ENCODE measurements at places on chromosomes 7 and 10.

DNA sequence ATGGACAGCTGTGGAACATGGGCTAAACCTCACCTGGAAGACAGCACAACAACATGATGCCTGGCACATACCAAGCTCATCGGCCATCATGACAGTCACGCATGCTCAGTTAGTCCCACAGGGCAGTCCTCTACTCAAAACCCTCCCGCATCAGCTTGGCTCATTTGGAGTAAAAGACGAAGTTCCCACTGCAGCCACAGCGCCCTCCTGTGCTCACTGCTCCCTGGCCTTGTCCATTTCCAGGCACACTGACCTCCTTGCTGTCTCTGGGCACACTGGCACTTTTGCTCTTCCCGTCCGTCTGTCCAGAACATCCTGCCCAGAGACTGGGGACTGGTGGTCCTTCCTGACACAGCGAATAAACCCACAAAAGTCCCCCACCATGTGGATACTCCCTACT is 66.2 kb downstream of the LARP4B start:
- DNase-seq, result no peak

- no peak for DNase-seq
Observed at GRCh38 chr10:1410032-1410431, 327.3 kb downstream of the ADARB2 start.

- no peak for DNase-seq
Observed at GRCh38 chr10:114881417-114881816, 56.6 kb upstream of the TRUB1 start.

- no peak for DNase-seq
Observed at GRCh38 chr10:71250405-71250804, 38.0 kb downstream of the UNC5B start.

DNA sequence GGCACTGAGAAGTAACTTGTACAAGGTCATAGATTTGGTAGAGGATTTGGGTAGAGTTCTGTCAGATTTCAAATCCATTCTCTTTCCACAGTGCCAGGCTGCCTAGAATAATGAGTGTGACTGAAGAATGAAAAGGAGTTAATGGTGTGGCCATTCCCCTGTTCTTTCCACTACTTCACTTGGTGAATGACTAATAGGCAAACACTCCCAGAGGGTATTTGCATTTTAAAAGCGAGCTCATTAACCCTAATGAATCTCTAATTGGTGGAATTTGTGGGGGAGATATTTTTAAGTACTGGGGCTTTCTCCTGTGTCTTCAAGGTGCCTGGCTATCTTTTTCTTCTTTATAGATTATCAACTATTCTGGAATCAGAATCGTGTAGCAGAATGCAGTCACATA is 74.8 kb upstream of the RPA3 start:
- DNase-seq, result no peak

DNA sequence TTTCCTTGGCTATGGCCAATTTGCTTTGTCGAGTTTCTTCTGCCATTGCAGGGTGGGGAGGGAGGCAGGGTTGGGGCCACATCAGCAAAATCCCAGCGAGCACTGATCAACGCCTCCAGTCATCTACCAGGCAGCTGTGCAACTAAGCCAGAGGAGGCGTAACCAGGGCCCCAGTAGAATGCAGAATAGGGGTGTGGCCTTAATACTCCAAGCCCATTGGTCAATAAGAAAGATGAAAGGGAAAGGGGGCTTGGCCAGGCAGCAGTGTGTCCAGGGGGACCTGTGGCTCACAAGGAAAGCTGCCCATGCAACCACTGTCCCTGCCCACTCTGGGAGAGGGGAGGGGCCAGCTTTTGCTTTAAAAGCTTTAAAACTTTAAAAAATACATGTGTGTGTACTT is 21.5 kb upstream of the GGCT start:
- DNase-seq, result no peak

DNA sequence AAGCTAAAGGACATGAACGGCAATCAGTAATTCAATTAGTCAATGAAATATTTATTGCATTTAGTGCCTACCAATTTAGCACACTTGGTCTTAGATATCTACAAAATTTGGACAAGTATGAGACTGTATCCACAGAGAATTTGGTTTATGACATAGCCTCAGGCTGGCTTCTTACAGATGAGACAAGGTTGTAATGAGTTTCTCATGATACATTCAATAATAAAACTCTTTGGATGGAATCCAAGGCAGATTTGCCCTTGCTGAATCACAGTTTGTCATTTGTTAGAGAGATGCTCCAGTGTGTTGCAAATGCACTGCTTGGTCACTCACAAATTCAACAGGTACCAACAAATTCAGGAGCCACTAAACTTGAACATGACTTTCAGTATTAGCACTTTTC is 162.5 kb downstream of the GPR37 start:
- no peak for DNase-seq

- no peak for DNase-seq
Observed at GRCh38 chr7:128266883-128267594, 26.0 kb downstream of the LEP start.

GRCh38 chr7:152949253-152949652 is 189.7 kb downstream of the ACTR3B start:
- DNase-seq, result no peak

DNA sequence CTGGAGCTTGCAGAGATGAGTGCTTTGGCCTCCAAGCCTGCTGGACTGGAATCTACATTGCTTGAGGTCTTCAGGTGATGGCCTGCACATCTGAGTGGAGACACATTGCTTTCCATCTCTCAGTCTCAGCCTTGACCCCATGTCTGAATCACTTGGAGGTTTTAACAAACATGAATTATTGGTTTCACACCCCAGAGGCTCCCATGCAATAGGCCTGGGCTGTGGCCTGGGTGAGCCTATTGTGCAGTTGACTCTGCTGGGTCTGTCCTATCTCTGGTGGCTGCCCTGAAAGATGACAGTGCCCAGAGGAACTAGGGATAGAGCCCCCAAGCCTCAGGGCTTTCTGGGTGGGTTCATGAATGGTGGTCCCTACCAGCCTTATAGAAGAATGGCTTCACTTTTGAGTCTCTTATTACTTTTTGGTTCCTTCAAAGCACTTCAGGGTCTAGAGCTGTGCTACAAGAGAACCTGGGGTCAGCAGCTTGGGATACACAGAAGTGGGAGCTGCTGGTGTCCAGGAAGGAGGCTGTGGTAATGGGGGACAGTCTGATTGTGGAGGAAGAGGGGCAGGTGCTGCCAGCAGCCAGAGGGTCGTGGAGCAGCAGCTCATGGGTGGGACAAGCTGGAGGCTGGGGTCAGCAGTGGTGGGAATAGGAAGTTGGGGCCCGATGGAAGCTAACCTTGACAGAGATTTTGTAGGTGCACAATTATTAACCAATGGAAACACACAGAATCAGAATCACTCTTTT is 5.5 kb downstream of the RAMP3 start:
- DNase-seq, result no peak

- peak; percentile 3 for DNase-seq
Observed at GRCh38 chr10:89029785-89030437, 39.3 kb downstream of the FAS start.

- no peak for DNase-seq
Observed at GRCh38 chr7:123682690-123683089, 27.0 kb downstream of the LMOD2 start.

GRCh38 chr10:15783941-15784636 is 64.4 kb upstream of the ITGA8 start:
- no peak for DNase-seq

- DNase-seq, result no peak
Observed at GRCh38 chr7:95952851-95953250, 180.5 kb downstream of the DYNC1I1 start.

DNA sequence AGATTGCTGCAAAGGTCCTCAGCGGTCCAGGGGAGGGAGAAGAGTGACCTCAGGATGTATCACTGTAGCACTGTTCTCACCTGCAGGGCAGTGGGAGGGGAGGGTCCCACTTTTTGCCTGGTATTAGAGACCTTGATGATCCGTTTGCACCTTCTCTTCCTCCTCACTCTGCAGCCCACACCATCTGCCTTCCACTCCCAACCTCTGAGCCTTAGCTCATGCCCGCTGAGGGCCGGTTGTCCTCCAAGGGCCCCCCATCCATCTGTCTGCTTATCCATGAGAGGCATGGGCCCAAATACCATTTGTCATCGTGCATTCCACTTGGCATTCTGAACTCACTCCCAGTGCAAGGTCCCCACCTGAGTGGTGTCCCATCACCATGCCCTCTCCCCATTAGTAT is 64.6 kb upstream of the PCBD1 start:
- no peak for DNase-seq

GRCh38 chr7:154475864-154476263 is 423.7 kb downstream of the DPP6 start:
- no peak for DNase-seq

GRCh38 chr7:99229234-99229633 is 21.3 kb upstream of the KPNA7 start:
- DNase-seq, result no peak

DNA sequence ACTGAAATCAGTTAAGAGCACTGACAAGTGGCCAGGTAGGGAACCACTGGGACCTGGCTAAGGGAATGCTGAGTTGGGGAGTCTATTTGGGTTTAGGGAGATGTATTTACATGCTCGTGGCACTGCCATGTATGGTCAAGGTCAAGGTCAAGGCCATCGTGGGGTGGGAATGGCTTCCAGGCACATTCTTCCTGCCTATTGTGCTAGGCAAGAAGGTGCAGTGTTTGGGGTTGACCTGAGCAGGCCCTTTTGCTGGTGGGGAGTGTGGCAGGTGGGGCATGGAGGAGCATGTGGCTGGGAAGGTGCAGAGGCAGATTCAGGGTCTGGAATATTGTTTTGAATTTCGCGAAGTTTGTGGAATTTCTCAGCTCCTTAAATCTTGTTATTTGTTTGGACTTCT is 17.8 kb downstream of the FAM241B start:
- no peak for DNase-seq

DNA sequence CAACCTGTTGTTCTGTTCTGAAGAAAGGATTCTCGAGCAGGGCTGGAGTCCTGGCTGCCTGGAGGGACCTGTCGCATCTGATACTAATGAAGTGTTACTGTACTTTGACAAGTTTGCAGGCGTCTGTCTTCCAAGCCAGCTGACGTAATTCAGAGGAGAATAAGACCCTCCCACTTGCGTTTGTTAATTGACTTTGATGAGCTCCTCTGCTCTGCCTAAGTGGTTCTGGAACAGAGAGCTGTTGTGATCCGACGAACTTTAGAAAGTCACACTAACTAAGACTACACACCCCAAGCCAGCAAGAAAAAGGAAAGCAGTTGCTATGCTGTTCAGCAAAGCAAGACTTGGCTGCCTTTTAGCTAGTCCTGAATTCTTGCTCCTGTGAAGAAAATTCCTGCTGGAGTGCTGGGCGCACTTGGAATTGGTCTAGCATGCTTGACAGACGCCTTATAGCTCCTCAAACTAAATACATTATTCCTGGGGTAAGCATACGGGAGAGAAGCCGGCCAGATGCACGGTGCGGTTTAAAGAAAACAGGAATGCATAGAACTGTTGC is 200.3 kb downstream of the CACNB2 start:
- no peak for DNase-seq
